ENCODE measurements at places on chromosomes 5 and 9.

DNA sequence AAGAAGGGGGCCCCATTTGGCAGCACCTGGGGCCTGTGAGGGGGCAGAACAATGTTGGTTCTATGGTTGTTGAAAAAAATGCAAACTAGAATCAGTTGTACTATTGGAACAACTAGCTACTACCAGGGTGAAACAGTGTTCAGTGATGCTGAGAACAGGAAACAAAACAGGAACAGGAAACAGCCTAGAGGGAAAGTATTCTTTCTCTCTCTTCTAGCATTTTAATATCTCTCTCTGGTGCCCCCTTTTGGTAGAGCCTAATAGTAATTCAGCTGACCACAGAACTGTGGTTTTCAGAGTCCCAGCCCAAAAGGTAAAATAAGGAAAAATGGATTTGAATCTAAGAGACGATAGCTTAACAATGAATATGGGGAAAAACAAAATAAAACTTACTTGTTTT lies 138.0 kb upstream of the KCNN2 start:
- DNase-seq: no peak

DNA sequence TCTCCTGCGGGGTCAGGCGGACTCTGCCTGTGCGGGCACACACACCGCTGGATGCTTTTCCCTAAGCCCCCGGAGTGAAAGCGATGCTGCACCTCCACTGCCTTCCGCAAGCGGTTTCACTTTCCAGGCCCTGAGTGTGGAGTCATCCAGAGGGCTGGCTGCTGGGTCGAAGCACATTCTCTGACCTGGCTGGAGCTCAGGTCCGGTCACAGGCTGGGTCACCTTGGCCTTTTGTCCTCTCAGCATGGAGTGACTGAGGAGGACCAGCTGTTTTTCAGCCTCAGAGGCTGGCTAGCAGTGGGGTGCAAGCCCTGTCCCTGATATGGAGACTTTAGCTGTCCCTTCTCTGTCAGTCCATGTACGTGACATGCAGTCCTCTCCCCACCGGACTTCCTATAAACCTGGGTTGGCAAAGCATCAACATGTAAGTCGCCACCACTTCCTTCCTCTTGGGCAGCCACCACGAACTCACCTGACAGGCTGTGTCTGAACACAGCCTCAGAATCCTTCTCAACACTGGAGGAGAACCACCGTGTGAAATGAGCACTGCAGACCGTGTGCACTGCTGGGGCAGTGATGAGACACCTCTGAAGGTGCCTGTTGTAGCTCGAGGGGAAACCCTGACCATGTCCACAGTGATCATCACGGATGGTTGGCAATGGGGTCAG lies 51.3 kb downstream of the GADD45G start:
- no peak for DNase-seq

GRCh38 chr5:35762368-35762767 lies 94.3 kb upstream of the IL7R start:
- no peak for DNase-seq

DNA sequence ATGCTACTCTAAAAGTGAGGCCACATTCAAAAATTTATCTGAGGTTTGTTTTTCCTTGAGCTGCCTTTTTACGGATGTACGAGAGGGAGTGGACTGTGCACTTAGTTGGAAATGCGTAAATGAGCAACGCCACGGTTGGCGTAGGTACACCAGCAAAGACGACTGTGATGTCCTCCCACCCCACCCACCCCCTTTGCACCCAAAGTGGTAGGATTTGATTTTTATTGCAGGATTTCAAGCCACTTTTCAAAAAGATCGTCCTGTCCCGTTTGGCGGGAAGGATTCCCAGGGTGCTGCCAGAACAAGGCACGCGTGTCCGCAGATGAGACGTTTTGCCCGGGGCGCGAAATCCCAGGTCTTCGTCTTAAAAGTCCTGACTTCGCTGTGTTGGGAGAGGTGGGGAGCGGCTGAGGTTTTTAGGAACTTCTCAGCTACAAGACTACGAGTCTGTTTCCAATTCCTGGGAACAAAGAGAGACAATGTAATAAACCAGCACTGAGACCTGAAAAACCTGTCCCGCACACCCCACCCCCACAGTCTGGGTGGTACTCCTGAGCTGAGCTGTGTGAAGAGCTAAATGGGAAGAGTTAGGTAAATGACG lies 1.0 kb upstream of the TLE1 start:
- no peak for DNase-seq

DNA sequence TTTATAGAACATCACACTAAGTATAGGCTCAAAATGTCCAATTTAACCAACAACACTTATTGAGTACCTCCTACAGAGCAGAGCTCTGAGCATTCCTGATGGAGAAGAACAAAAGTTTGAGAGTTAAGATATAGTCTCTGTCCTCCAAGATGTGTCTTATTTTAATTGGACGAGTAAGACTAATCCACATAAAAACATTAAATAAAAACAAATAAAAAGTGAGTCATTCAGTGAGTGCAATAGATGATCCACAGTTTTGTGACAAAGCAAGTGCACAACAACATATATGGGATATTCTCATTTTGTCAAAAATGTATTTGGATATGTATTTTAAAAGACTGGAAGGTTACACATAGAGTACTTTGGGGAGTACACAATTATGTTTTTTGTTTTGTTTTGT lies 277.4 kb downstream of the FBXL17 start:
- no peak for DNase-seq

- no peak for DNase-seq
These were observed 148.1 kb downstream of the PDE4D start for GRCh38 chr5:59745415-59745863.

DNA sequence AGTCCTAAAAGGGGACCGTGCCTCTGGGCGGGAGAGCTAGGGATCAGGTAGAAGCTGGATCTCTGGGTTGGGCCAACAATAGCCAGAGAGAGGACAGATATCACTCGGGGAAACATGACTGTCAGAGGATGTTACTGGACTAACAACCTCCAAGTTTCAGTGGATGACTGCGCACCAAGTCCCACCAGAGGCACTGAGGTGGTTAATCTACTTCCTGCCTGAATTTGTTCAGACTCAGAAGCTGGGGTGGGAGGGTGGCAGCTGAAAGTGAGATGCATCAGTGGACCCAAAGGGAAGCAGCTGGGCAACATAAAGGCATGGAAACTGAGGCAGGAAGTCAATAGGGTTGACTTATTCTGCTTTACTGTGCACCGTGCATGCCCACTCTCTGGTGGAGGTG lies 130.1 kb upstream of the SLC44A1 start:
- DNase-seq: no peak

GRCh38 chr5:167579693-167580055 lies 711.8 kb upstream of the WWC1 start:
- no peak for DNase-seq

DNA sequence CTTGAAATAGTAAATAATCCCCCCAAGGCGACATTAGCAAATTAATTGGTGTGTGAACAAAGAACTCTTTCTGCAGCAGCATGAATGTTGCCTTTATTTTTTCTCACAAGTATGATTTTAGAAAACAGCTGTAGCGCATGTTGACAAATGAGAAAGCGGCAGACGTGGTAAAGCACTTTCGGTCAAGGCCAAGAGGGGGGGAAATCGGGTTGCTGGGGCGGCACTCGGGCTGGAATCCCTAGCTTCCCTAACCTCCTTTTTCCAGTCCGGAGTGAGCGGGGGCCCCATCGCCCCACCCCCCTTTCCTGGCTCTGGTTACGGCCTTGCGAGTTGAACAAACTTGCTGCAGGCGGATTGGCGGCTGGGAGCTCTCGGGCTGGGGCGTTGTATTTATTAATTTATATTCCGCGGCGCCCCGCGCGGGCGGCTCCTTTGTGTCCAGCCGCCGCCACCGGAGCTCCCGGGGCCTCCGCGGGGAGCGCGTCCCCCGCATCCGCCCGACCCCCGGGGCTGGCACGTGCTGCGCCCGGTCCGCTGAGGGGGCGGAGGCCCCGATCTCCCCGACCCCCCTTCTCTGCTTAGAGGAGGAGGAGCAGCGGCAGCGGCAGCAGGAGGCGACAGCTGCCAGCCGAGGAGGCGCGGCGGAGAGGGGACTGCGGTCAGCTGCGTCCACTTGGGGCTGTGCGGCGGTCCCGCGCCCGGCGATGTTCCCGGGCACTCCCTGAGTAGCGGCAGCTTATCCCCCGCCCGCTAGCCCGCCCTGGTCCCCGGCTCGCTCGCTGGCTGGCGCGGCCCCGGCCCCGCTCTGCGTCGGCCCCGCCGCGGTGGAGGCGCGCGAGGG lies at the start of gene RHOBTB3:
Gene RHOBTB3 (plus strand): TSS at position 607 of the 841 bp plus-strand sequence. CDS start 347 bp downstream, outside the sequence.
- peak; percentile 91 for DNase-seq

DNA sequence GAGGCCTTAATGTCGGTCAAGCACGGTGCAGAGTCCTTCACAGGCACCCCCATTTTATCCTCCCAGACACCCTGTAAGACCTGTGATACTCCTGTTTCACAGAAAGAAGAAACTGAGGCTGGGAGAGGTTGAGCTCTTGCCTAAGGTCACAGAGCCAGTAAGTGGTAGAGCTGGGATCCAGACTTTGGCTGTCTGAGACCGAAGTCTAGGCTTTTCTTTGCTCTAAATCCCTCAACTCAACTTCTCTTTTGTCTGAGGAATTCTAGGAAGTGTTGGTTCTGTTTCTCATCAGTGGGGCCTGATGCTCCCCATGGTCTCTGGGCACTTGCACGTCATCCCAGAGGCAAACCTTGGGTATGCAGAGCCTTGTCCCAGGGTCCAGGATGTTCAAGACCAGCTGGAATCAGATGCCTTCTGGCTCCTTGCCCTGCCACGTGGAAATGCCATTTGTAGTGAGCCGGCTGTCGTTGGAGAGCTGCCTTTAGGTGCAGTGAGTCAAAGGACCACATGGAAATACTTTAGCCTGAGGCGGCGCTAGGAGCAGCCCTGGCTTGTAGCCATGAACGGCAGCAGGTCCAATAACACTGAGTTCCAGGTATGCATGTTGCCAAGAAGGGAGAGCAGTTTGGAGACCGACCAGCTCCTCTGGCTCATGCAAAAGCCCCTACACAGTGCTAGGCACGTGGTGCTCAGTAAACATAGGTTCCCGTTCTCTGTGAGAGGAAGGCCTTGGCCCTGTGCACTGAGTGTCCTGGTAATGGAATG lies 9.2 kb downstream of the DCANP1 start:
- no peak for DNase-seq

DNA sequence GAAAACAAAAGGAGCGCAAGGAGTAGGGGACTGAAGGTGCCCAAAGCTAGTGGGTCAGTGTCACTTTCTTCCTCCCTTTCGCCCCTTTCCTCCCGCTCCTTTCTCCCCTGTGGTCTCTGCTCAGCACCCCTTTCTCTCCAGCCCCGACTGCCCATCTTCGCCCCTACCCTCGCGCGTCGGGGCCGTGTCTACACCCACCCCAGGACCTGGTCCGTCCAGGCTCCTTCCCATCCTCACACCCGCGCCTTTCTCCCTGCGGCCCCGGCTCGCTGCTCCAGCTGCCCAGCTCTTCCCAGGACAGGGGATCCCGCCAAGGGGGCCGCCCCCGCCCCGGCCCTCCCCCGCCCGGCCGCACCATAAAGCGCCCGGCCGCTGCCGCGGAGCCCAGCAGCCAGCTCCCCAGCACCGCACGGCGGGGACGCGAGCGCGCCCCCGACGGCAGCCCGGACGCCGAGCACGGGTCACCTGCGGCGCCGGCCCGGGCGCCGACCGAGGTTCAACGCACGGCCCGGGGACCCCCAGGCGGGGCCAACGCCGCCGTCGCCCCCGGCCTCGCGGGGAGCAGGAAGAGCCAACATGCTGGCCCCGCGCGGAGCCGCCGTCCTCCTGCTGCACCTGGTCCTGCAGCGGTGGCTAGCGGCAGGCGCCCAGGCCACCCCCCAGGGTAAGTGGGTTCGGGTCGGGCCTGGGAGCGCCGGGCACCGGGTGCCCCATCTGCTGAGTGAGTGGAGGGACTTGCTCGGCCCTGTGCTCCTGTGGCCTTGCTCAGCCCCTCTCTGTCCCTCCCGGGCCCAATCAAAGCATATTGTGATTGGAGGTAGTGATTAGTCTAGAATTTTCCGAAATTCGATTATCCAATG lies at the start of gene THBS4:
Gene THBS4 (plus strand): TSS at position 387 of the 860 bp plus-strand sequence. CDS start 190 bp downstream, at position 577.
- peak; percentile 30 for DNase-seq

DNA sequence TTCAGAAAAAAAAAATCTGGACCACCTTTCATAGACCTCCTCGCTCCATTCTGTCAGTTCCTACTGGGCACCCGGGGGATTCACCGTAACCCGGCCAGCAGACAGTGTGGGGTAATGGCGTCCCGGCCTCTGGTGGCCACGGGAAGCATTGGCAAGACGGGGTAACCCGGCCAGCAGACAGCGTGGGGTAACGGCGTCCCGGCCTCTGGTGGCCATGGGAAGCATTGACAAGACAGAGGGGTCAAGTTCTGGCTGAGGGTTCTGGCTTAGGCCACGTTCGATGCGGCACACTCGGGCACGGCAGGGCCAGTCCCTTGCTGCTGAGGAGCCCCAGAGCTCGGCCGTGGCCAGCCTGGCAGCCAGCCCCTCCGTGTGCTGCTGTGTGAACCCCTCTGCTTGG lies 116.2 kb upstream of the RAPGEF1 start:
- DNase-seq: no peak

- no peak for DNase-seq
These were observed 18.9 kb downstream of the SLCO4C1 start for GRCh38 chr5:102277144-102277543.

GRCh38 chr5:27706832-27707231 lies 668.4 kb upstream of the CDH9 start:
- DNase-seq: no peak

DNA sequence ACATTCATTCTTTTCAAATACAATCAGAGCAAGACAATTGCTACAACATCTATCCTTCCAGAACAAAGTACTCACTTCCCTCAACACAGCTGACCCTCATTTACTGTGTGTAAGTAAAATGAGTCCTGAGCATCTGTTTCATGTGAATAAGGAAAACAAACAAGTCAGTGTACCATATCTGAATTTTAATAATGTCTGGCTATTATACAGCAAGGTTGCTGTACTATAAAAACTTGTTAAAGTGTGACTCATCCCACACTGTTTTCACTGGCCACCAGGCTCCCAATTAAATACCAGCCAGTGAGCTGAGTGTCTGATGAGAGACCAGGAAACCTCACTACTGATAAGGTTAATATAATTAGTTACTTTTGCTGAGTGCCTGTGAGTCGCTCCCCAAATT lies 339.8 kb downstream of the AGTPBP1 start:
- DNase-seq: no peak

GRCh38 chr5:59711310-59711709 lies 182.2 kb downstream of the PDE4D start:
- no peak for DNase-seq

- no peak for DNase-seq
These were observed 15.5 kb downstream of the B4GALT1 start for GRCh38 chr9:33151601-33152000.

GRCh38 chr9:2673161-2673560 lies 44.1 kb upstream of the KCNV2 start:
- DNase-seq: no peak
